ENCODE measurements at places on chromosomes 16 and 17. TPM values are rescaled to one million over a fixed set of nuclear protein-coding genes. Genes with fewer than 3 reads are reported as not detected.

Gene PIRT
- polyA plus RNA-seq = not detected

DNA sequence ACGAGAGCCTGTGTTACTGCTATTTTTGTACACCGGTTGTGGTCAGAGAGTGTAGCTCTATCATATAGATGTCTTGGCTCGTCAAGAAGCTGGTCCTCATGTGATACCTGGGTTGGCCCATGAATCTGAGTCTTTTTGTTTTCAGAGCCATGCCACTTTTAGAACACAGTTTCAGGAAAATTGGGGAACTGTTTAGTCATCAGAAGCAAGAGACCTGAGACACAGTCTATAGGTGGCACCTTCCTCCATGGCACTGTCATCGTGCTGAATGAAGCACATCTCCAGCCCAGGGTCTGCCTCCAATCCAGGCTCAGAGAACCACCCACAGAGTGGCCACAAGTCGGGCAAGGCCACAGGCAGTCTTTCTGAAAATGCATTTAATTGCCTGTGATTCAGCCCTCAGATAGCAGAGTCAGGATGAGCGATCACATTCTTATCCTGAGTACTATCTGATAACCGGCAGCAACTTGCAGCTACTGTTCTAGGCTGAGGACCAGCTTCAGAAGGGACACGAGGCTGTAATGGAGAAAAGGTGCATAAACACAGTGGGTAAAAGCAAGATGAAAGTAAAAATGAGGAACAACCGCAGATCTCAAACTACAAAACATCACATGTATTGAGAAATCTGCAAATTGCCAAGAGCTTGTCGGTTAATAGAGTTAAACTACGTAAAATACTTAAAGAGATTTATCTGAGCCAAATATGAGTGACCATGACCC, 14.2 kb upstream of the HAPSTR1 start:
- H3K27ac ChIP-seq = no peak overlapping the region
- no peaks in the 10 kb centered on the region for H3K27me3 ChIP-seq
- no peaks in the 10 kb centered on the region for H3K36me3 ChIP-seq
- DNase-seq = no peak

DNA sequence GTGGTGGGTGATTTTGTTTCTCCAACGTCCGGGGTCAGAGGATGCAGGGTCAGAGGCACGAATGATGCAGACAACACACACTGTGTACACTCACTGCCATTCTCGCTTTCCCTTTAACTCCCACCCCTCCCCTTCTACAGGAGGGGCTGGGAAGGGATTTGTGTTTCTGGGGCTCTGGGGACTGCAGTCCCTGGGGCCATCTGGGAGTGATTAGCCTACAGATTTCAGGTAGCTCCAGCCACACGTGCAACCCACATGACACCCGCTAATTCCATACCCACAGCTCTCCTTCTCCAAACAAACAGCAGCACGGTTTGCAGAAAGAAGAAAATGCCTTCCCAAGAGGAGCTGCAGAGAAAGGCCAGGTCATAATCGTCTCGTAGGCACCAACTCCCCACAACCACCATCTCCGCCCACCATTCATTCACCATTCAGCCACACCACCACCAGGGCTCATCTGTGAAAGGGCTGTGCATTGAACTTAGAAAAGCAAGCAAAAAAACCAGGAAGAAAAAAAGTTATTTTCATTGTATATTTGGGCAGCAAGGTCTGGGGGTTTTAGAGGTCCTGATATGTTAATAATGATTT, 9.4 kb upstream of the SOX9 start:
- no peak overlapping the region for H3K4me3 ChIP-seq
- no peaks in the 10 kb centered on the region for H3K4me1 ChIP-seq
- H3K27me3 ChIP-seq = peaks cover 3% of the 10 kb centered on the region
- no peak overlapping the region for H3K27ac ChIP-seq
- H3K36me3 ChIP-seq = no peaks in the 10 kb centered on the region
- DNase-seq = no peak

- no peaks in the 10 kb centered on the region for H3K36me3 ChIP-seq
- H3K27me3 ChIP-seq = no peaks in the 10 kb centered on the region
- H3K4me1 ChIP-seq = peaks cover 5% of the 10 kb centered on the region
- no peak overlapping the region for H3K4me3 ChIP-seq
- no peak for DNase-seq
- H3K27ac ChIP-seq = no peak overlapping the region
These were observed 255.5 kb upstream of the TBX2 start for GRCh38 chr17:61144137-61144536.

Gene DRC3
- polyA plus RNA-seq = not detected

- no peaks in the 10 kb centered on the region for H3K4me1 ChIP-seq
- no peaks in the 10 kb centered on the region for H3K27me3 ChIP-seq
- H3K4me3 ChIP-seq = no peak overlapping the region
- no peaks in the 10 kb centered on the region for H3K36me3 ChIP-seq
These were observed 1.3 kb upstream of the BTBD17 start for GRCh38 chr17:74362810-74363498.

DNA sequence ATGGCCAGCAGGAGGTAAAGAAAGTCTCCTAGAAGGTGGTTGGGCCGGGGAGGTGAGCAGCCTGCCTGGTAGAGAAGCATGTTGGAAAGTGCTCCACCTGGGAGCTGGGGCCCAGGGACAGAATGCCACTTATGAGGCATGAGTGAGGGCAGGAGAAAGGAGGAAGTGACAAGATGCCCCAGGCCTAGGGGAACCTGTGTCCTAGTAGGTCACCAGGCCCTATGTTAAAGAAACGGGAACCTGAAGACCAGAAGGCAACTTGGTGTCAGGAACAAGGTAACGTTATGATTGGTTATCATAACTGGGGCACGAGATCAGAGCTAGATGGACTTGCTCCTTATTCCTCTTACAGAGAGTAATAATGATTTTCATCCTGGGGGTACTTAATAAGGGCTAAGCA, 34.3 kb downstream of the PITPNC1 start:
- H3K27me3 ChIP-seq = no peaks in the 10 kb centered on the region
- H3K27ac ChIP-seq = peak overlapping the region; percentile 6
- no peaks in the 10 kb centered on the region for H3K36me3 ChIP-seq
- no peak for DNase-seq

Gene EVI2B
- 84.4 TPM for polyA plus RNA-seq

DNA sequence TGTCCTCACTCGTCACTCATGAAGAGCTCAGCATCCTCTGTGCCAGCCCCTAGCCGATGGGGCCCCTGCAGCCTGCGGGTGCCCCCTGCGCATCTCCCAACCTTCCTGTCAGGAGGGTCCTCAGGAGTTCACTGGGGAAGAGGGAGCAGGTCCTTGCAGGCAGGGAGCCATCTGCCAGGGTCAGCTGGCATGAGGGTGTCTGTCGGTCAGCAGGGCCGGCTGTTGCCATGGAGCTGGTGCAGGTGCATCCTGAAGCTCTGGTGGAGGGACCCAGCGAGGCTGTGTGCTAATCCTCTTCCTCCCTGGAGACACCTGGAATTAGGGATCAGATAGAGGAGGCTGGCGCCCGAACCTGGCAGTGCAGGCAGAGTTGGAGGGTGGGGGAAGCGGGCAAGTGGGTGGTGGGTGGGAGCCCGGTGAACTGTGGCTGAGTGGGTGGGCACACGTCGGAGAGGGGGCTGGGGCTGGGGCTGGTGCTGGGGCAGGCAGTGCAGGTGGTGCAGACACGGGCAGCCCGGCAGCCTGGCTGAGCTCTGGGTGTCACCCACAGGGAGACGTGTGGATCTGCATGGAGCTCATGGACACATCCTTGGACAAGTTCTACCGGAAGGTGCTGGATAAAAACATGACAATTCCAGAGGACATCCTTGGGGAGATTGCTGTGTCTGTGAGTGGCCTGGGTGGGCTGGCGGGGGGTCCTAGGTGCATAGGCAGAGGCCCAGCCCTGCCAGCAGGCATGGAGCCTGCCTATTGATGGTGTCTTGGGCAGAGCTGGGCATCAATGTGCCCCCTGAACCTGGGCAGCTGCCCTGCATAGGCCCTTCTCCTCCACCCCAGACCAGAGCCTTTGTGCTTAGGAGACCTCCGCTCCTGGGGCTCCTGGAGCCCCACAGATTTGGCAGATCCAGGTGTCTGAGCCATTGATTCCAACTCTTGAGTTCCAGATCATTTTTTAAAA, 17.4 kb downstream of the MAP2K3 start:
- no peaks in the 10 kb centered on the region for H3K4me1 ChIP-seq
- no peaks in the 10 kb centered on the region for H3K27me3 ChIP-seq
- H3K36me3 ChIP-seq = peaks cover 84% of the 10 kb centered on the region
- DNase-seq = no peak
- H3K4me3 ChIP-seq = no peak overlapping the region

DNA sequence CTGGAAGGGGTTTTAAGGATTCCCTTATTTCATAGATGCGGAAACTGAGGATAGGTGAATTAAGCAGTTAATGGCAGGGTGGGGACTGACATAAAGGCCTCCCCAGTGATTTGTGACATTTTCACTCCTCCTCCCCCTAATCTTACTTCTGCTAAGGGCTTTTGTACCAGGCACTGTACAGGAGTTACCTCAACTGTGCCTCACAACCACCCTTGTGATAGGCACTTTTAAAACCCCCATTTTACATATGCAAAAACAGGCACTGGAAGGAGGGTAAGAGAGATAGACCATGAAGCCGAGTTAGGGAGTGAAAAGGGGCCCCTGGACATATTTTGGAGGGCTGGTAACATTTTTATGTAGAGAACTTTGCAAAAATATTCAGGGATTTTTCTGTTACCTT, 862 bp upstream of the GDE1 start:
- no peak overlapping the region for H3K4me3 ChIP-seq
- H3K36me3 ChIP-seq = no peaks in the 10 kb centered on the region
- DNase-seq = no peak
- H3K27me3 ChIP-seq = no peaks in the 10 kb centered on the region
- H3K4me1 ChIP-seq = peaks cover 31% of the 10 kb centered on the region

Gene RTN4RL1
- polyA plus RNA-seq = 0.21 TPM

DNA sequence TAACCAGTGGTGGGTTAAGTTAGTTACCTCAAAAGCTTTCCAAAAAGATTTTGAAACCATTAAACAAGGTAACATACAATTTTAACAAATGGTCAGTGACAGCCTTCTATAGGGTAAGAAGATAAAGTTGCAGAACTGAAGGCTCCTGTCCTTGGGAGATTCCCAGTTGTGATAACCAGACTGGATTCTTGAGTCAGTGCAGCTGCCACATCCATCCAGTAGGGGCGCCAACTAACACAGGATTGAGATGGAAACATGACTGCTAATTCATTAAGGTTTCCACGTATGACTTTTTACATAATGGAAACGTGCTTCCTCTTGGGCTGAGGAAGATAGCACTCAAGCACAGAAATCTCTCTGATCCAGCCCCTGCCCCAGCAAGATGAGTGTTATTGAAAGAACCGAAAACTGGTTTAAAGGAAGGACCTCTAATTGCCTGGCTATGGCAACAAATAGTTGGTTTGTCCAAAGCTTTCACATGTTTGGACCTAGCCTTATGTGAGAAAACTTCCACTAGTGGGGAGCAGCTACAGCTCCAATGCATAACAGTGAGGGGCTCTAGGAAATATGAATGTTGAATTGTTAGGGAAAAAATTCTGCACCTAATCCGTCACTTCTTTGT, 269.8 kb upstream of the MYOCD start:
- no peak overlapping the region for H3K27ac ChIP-seq
- no peaks in the 10 kb centered on the region for H3K36me3 ChIP-seq
- H3K4me1 ChIP-seq = no peaks in the 10 kb centered on the region
- no peaks in the 10 kb centered on the region for H3K27me3 ChIP-seq

DNA sequence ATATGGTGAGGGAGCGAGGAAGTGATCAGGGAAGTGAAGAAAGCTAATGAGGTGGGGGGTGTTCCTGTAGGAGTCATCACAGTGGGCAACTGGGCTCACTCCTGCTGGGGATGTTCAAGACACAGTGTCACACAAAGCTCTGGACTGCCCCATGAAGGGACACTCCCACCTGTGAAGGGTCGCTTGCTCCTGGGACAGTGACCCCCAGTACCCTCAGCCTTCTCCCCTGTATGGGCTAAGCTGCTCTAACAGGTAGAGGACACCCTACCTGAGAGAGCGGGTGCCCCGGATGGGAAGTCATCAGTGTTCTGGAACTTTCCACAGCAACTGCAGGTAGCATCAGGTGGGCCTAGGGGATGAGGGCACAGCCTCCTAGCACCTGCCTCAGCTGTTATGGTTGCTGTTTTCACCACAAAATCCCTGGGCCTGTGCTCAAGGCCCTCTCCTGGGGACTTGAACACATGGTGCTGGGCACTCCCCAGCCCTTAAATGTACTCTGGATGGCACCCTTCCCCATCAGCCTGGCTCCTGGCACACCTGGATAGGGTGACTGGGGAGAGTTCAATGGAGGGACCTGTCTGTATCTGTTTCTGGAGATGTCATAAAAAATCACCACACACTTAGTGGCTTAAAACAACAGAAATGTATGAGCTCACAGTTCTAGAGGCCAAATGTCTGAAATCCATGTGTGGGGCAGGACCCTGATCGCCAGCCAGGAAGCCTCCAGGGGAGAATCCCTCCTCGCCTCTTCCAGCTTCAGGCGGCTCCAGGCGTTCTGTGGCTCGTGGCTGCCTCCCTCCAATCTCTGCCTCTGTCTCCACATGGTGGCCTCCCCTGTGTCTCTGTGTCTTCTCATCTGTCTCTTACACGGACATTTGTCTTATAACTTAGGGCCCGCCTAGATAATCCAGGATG, 104.0 kb upstream of the CDH5 start:
- no peaks in the 10 kb centered on the region for H3K36me3 ChIP-seq
- H3K27ac ChIP-seq = no peak overlapping the region
- no peak overlapping the region for H3K4me3 ChIP-seq
- H3K4me1 ChIP-seq = no peaks in the 10 kb centered on the region
- DNase-seq = no peak

DNA sequence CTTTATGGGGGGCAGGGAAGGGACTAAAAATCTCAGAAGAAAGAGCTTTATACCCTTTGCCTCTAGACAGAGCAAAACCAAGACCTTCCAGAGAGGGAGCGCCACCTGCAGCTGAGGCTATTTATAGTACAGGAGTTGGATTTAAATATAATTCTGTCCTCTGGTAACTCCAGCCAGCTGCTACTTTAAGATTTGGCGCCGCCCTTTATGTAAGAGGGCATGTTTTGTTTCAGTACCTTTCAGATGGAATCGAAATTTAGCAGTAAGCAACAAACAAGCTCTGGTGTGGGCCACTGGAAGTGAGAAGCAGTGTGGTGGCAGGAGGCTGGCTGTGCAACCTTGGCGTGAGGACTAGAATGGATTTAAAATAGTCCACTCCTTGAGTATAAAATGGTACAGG, 5.2 kb upstream of the GUCY2D start:
- peaks cover under 1% of the 10 kb centered on the region for H3K27me3 ChIP-seq
- H3K36me3 ChIP-seq = no peaks in the 10 kb centered on the region
- no peak overlapping the region for H3K4me3 ChIP-seq
- H3K4me1 ChIP-seq = peaks cover 2% of the 10 kb centered on the region
- no peak overlapping the region for H3K27ac ChIP-seq

Data from naive thymus-derived CD4-positive, alpha-beta T cell (primary cell).